Hippocampal formation (tissue), 2 donors: ENCODE measurements at places on chromosomes 7 and 10.

- no peak for DNase-seq
Observed at GRCh38 chr10:131016556-131016955, 295.0 kb downstream of the TCERG1L start.

DNA sequence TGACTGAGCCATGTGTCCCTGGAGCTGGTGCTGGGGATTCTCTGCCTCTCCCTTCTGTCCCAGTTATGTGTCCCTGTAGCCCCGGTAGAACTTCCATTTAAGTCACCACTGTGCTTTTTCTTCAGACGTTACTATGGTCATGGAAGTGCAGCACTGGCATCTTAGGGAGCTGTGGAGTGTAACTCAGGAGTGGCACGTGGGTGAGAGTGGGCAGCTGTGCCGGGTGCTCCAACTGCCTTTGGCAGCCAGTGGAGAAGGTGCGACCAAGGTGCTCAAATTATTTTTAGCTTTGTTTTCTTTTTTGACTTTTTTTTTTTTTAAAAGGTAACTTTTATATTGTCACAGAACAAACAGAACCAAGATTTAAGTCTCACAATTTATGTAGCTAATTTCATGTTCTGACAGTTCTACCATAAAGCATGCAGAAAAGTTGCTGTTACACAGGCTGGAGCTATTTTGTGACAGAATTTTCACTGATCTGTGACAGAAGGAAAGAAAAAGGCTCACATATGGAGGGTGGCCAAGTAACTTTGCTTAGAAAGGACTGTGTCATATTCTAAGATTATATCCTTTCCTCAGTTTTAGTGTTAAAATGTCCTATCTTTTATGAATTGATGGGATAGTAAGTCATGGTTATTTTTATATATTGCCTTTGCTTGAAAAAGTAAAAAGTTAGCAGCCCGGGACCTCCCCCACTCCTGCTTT is 73.9 kb downstream of the SH2D4B start:
- DNase-seq: no peak

- no peak for DNase-seq
Observed at GRCh38 chr10:89355394-89355931, 22.4 kb upstream of the IFIT1B start.

DNA sequence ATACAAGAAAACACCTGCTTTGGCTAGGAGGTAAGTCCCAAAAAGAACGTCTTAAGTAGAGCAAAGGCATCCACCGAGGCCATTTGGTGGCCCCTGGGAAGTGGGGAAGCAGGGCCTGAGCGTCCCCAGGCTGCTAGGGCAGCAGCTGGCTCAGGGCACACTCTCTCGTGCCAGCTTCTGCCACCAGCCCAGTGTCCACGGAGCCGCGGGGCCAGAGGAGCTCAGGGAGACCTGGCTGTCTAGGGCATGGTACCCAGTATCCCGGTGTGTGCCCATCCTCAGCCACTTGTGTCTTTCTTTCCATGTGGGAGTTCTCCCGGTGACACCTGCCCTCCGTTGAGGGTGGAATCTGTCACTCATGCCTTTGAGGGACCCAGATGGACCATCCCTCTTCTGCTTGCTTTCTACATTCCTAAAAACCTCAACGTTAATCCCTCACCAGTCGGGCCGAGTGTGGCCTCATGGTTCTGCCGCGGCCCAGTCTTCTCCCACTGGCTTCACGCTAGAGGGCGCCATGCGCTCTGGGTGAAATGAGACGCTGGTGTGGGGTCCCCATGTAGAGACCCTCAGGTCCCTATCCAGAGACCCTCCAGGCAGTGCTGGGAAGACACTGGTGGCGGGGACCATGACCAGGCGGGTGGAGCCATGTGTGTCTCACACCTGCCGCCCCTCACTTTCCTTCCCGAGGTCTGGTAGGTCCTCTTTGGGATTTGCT is 9.5 kb upstream of the AP5Z1 start:
- DNase-seq: no peak

GRCh38 chr10:102611514-102612087 is 32.7 kb upstream of the TRIM8 start:
- no peak for DNase-seq
